ENCODE measurements at places on chromosomes 2 and 18.

DNA sequence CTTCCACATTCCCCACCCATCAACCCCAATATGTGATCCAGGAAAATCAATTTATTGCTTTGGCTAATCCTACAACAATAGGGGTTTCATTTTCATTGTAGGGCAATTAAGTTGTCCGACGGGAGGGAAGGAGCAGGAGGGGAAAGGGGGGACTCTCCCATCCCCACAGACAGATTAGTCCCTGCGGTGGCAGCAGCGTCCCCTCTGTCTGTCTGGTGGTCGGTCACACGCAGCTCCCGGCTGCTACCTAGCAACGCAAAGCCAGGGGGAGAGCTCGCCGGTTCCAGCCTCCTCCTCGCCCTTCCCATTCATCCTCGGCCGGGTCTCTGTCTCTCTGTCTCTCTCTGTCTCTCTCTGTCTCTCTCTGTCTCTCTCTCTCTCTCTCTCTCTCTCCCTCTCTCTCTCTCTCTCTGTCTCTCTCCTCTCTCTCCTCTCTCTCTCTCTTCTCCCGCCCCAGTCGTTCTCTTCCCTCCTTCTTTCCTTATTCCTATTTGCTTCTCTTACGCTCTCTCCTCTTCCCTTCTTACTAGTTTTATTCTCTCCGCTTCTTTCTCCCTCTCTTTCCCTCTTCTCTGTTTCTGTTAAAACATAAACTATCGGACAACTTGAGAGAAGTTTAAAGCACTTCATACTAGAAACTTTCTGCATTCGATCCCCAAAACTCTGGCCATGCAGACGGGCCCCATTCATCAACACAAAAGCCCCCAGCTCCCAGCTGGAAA lies 1.2 kb downstream of the LRP2 start:
- peak; percentile 25 for DNase-seq

DNA sequence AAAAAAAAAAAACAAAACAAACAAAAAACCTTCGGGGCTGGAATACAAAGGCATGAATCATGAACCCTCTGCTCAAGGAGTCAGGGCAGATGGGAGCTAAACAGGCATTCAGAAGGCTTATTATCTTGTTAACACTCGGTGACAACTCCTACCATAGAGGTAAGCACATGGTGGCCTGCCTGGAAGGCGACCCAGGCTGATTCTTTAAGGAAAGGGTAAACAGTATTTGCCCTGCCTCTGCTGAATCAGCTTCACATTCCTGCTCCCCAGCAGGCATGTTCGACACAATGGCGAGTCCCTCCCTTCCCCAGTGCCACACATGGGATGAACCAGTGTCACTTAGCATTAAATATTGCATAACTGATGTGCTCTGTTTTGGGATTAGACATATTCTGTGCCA lies 191.9 kb downstream of the ARL4C start:
- DNase-seq: no peak

DNA sequence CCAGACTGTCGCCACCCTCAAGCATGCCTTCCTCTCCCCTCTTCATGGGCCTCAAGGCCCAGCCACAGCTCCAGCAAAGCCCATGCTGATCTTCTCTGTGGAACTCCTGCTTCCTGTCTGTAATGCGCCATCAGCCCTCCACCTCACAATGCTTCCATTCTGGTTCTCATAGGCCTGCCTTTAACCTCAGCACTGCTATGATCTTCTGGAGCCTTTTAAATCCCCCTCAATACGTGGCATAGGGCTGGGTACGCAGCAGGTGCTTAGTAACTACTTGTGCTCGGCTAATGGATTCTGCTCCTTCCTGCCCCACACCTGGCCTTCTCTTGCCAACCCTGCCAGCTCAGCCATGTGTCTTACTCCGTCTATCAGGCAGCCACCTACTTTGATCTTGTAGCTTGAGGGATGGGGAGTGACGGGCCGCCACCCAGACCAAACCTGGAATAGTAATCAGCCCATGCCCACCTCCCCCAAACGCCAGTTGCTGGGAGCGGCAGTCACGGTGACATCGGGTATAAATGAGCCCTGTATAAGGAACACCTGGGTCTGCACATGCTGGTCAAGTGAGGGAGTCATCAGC lies 106.7 kb upstream of the MCFD2 start:
- no peak for DNase-seq

- DNase-seq: no peak
Observed at GRCh38 chr2:10495311-10495987, 47.3 kb upstream of the ODC1 start.

DNA sequence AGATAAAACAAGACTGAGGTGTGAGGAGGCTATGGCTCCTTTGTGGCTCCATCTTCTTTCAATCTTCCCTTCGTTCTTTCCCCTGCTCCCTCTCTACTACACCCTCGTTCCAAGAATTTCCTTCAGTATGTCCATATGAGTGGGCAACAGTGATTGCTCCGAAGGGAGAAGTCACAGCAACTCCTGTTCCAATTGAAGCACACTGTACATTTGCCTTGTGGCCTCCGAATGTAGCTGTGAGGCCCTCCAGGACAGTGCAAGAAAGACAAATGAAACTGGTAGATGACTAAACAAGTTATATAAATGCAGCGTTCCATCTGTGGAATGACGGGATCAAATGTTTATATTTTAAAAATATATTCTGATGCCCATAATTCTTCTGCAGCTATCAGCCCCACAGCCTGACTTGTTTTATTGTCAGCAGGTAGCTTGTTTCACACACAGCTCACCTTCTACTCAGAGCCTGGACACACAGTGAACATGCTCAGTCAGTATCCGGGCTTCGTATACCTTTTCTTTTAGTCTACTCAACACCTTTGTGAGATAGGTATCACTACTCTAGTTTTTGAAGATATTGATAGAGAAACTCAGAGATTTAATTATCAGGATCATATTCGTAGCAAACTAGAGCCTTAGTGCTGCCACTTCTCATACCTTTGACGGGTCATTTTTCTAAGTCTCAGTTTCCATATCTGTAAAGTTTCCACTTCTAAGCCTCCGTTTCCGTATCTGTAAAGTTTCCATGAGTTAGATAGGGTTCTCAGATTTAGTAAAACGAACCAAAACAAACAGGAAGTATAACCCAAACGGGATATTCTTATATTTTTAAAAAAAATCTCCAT lies 216.7 kb upstream of the STON1 start:
- DNase-seq: no peak

GRCh38 chr18:49167084-49167483 lies 216.3 kb upstream of the SMAD7 start:
- DNase-seq: no peak

GRCh38 chr2:234454433-234454832 lies 42.4 kb downstream of the ARL4C start:
- no peak for DNase-seq

- DNase-seq: no peak
Observed at GRCh38 chr2:145682546-145683157, 1162.7 kb upstream of the ZEB2 start.

DNA sequence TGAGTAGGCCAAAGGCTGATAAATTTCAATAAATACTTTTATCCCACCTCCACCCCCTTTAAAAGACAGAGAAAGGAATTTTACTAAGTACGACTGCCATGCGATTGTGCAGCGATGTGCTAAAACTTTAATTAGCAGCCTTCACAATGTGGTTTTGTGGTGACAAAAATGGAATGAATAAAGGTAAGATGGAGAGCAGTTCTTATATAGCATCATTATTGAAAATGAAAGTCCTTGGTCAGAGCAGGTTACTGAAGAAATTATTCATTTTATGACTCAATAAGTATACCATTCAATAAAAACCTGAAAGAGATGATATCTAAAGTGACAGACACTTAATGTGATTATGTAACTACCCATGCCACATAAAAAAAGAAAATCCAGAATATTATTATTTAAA lies 33.2 kb upstream of the MTIF2 start:
- DNase-seq: no peak

DNA sequence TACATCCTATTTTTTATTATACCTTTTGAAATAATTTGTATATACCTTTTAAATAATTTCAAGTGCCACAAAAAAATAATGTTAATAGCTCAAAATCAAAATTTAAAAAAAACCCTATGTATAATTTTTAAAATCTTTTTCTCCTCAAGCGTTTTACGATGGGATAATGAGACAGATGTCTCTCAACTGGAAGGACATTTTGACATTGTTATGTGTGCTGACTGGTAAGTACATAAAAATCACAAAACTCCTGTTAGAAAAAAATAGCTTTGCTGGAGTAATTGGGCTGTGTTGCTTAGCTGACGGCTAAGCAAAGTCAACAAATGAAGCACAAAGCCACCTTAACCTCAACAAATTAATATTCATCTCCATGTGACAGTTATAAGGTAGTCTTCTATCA lies 198.0 kb upstream of the SIX3 start:
- no peak for DNase-seq

- no peak for DNase-seq
Observed at GRCh38 chr2:235116885-235117492, 165.2 kb downstream of the SH3BP4 start.

GRCh38 chr2:98909317-98910211 lies 26.5 kb downstream of the CRACDL start:
- peak; percentile 90 for DNase-seq

DNA sequence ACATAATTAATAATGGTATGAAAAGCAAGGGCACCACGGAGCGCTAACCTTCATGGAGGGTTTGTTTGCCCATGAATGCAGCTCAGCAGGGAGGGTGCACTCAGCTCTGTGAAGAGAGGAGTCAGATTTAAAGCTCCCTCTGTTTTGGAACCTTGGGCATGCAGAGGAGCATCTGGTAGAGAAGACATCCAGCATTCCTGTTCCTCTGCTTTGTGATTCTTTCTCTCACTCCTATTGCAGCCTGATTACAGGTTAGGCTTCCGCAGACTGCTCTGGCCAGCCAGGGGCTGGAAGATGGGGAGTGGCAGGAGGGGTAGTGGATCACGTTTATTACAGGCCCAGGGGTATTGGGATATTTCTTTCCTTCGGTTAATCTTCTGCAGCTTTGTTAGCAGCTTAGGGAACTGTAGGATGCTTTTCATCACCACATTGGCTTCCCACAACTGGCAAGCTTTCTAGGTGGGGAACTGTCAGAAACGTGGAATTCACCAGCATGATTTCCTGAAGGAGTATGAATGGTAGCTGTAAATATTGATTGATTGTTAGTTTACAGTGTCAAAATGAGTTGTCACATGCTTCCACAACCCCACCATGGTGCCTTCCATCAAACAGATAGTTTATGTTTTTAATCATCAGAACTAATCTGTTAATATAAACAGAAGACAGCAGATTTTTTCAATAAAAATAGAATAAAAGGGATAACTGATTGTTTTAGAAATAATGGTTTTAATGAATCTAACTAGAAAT lies 201.1 kb downstream of the VAPA start:
- DNase-seq: no peak

- DNase-seq: no peak
Observed at GRCh38 chr2:150601280-150602038, 114.0 kb upstream of the RND3 start.

DNA sequence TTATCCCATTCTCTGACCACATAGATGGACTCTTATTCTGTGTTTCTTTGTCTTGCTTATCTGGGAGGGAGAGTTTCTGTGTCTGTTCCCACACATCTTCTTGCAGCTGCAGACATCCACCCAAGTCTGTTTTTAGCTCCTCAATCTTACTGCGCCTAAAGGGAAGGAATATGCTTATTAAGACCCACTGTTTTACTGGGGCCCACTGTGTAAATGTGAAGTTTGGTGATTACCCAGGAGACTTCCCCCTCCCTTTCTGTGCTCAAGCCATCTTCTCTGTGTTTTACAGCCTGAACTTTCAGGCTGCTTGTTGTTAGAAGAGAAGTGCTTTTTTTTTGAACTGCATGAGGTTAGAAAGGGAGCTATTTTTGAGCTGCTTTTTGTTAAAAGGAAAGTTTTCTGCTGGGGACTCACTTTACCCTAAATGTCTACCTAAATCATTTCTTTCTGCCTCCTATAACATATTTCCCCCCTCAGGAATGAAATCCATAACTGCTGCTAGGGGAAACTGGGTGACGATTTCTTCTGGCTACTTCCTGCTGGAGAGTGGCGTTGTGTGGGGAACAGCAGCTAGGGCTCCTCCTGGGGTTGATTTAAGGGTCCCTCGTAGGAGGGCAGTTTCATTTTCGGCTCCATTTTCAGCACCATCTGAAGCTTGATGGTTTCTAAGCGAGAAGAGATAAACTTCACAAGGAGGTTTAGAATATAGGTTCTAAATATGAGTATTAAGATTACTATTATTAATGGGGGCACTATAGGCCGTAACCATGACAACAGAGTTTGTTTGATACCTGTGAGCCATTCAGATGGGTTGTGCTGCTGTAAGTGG lies 39.5 kb upstream of the GMCL1 start:
- no peak for DNase-seq

GRCh38 chr18:36309436-36310391 lies 12.2 kb downstream of the FHOD3 start:
- DNase-seq: no peak

GRCh38 chr2:160125828-160126227 lies 63.4 kb upstream of the PLA2R1 start:
- no peak for DNase-seq

DNA sequence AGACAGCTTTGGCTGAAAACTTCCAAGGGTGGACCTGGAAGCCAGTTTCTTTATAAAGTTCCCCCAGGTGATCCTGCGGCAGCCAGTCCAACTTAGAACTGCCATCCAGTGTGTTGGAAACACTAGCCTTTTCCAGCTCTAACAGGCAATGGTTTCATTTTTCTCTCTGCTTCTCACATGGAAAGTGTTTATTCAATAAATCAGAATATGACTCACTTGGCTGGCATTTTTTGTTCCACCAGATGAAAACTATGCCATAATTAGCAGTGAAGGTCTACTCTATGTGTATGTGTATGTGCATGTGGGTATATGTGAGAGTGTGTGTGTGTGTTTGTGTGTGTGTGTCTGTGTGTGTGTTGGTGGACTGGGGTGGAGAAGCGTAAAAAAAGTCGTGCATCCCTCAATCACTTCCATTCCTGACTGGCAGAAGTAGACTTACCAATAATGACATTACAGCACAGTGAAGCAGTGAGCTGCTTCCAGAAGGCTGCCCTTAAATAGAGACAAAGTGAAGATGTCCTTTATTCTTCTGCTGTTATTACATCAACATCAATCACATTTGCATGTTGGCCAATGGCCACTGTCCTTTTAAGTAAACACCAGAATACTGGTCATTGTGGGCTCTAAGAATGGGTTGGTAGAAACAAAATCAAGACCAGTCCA lies 90.9 kb upstream of the SETBP1 start:
- DNase-seq: no peak

DNA sequence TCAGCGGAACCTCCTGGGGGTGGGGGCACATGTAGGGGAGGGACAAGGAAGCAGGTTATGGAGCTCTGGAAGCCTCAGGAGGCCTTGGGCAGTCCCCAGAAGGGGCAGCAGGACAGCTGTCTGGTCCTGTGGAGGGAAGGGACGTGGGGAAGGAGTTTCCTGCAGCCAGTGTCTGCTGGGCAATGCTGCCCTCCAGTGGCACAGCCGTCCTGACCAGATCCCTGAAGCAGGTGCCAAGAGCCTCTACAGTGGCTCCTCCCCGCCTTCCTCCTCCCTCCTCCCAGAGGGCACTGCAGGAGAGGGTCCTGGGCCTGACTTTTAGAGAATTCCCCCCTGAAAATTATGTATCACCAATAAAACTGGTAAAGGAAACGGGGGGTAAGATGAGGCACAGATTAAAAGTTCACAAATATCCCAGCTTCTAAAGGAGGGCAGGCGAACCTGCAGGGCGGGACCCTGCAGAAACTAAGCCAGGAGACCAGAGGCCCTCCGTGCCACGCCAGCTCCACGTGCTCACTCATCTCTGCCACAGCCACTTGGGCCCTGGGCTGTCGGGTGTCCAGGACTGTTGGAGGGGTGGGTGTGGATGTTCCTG lies 258.5 kb downstream of the TWIST2 start:
- peak; percentile 77 for DNase-seq

- no peak for DNase-seq
Observed at GRCh38 chr18:76307293-76307690, 187.8 kb downstream of the ZNF516 start.
